Osteoblast (primary cell): ENCODE measurements at places on chromosomes 5 and 9.

DNA sequence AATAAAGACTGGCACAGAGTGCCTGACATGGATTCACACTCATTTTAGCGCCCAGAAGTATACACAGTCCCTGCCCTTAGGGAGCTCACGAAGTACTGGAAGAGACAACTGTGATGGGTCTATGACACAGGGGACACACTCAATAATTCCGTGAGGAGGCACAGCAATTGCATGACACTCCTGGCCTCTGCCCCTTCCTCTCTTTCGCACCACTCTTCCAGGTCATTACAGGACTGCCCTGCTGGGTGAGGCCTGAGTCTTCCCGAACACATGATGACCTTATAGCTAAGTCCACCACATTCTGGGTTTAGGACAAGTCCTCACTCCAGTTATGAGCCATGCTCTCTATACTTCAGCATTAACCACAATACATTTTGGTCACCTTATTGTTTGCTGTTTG lies 134.7 kb downstream of the GNA14 start:
- DNase-seq: no peak

DNA sequence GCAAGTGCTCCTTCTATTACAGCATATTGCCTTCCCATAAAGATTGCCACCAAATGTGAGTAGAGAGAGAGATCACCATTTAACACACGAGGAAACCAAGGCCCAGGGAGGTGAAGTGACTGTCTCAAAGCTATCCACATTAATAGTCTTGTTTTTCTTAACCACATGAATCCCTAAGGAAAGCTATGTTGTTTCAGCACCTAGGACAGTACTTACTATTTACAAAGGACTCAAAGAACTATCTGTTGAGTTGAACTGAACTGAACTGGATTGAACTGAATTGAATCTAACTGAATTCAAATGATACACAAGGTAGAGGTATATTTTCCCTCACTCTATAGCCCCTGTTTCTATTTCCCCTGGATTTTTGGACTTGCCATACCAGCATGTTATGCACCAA lies 430.4 kb downstream of the CAAP1 start:
- DNase-seq: no peak

GRCh38 chr9:95991326-95991725 lies 115.8 kb downstream of the ERCC6L2 start:
- DNase-seq: no peak

- no peak for DNase-seq
Observed at GRCh38 chr5:13674391-13674790, 270.1 kb downstream of the DNAH5 start.

GRCh38 chr5:96148376-96148775 lies 186.7 kb upstream of the ELL2 start:
- no peak for DNase-seq

GRCh38 chr5:167821151-167821550 lies 470.3 kb upstream of the WWC1 start:
- DNase-seq: peak; percentile 63

- no peak for DNase-seq
Observed at GRCh38 chr9:18061856-18062255, 412.1 kb upstream of the ADAMTSL1 start.

DNA sequence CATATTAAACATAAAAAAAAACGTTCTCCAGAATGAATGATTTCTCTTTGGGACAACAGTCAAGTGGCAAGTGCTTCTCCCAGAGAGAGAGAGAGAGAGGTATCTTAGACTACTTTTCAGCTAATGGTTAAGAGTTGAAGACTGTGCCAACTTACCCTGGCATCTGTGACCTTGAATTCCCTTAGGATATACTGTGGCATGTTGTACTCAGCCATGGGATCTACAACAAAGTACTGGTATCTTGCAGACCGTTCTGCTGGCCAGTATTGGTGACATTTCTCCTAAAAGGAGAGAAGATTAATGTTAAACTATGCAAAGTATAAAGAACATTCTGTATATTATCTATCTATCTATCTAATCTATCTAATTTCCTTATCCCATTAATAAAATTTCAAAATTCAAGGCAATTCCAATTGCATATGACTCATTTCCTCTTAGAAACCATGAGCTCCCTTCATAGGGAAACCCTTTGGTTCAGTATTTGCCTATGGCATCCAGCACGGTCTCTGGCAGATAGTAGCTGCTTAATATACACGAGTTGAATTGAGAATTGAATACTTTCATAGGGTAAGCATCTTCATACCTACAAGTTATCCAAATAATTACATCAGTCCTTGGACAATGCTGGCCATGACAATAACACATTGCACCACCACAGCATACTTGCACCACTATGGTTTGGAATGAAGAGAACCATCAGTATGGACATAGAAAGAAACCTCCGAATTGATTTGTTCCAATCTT lies 539.4 kb upstream of the DMAC1 start:
- no peak for DNase-seq

GRCh38 chr9:115553060-115553773 lies 435.3 kb upstream of the TNC start:
- DNase-seq: no peak

GRCh38 chr5:78162253-78162862 lies 132.1 kb downstream of the AP3B1 start:
- no peak for DNase-seq

- DNase-seq: no peak
Observed at GRCh38 chr5:123647066-123647465, 135.1 kb downstream of the CSNK1G3 start.

DNA sequence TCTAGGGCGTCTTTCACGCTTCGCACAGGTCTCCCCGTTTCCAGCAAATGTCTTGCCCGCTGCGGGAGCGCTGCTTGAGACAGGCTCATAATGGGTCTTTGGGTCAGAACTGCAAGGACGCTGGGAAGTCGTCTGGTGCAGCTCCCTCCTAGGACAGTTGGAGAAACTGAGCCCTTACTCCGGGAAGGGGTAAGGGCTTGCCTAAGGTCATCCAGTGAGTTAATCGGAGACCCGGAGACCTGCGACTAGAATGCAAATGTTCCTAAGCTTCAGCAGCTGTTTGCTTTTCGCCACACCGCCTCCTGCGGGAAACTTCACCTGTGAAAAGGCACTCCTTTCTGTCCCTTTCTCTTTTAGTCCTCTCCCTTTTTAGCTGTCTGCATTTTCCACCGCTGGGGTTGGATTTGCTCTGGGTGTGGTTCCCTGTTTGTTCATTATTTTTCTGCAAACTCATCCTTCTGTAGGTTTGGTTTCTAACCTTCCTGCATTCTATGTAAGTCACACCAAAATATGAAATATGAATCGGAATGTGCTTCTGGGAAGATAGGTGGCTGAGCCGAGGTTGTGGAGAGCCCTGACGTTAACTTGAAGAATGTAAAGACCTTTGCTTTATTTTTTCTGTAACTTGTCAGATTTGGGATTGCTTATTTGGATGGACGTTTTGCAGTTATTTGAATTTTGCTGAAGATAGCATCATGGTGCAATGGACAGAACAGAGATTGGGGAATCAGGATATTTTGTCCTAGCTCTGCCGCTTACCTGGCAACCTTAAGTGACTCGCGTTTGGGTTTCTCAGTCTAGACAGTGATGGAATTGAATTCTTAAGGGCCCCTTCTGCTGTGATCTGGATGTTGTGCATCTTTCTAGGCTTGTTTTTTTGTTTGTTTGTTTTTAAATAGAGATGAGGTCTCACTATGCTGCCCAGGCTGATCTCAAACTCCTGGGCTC lies 909 bp downstream of the SLC36A1 start:
- no peak for DNase-seq

- DNase-seq: no peak
Observed at GRCh38 chr5:39266442-39266841, 47.1 kb upstream of the FYB1 start.

- DNase-seq: peak; percentile 85
Observed at GRCh38 chr9:132673355-132673754, 3.1 kb downstream of the GTF3C4 start.

- no peak for DNase-seq
Observed at GRCh38 chr9:95719354-95719753, 156.1 kb upstream of the ERCC6L2 start.

DNA sequence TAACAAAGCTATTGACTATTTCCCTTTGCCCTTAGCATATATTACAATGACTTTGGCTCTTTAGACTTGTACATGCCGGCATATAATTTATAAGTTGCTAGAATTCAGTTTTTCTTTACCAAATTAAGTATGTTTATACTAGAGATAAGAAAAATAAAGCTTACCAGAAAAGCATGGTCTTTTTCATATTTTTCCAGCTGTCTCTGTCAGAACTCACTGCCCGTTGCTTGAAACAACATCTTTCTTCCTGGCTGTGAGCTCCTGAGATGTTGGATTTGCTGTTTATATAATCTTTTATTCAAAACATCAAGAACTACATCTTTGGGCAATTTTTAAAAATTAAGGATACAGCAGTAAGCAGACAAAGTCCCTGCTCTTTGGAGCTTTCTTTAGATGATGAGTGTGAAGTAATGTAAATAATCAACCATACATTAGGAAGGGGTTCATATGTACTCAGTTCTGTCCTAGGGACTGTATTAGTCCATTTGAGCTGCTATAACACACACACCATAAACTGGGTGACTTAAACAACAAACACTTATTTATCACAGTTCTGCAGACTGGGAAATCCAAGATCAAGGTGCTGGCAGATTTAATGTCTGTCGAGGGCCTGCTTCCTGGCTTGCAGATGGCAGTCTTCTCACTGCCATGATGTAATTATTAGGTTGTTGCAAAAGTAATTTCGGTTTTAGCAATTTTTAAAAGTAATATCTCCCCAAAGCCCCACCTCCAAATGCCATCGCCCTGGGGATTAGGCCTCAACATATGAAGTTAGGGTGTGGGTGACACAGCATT lies 45.4 kb upstream of the RANBP3L start:
- DNase-seq: no peak

DNA sequence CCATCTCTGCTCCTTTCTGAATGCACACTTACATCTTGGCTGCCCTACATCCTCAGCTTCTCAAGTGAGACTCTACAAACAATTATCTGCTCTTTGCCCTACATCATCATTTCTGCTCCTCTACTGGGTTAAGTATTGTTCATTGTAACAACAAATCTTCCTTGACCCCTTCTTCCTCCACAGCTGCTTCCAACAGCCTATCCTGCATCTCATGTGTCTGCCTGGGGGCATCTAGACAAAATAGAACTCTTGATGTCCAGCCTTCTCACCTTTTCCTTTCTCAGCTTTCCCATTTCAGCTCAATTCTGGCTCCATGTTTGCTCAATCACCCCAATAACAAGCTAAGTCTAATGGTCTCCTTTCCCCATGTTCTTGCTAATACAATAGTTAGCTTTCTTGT lies 509.8 kb downstream of the DIRAS2 start:
- DNase-seq: no peak

GRCh38 chr9:4689687-4690104 lies 10.3 kb downstream of the CDC37L1 start:
- DNase-seq: no peak

DNA sequence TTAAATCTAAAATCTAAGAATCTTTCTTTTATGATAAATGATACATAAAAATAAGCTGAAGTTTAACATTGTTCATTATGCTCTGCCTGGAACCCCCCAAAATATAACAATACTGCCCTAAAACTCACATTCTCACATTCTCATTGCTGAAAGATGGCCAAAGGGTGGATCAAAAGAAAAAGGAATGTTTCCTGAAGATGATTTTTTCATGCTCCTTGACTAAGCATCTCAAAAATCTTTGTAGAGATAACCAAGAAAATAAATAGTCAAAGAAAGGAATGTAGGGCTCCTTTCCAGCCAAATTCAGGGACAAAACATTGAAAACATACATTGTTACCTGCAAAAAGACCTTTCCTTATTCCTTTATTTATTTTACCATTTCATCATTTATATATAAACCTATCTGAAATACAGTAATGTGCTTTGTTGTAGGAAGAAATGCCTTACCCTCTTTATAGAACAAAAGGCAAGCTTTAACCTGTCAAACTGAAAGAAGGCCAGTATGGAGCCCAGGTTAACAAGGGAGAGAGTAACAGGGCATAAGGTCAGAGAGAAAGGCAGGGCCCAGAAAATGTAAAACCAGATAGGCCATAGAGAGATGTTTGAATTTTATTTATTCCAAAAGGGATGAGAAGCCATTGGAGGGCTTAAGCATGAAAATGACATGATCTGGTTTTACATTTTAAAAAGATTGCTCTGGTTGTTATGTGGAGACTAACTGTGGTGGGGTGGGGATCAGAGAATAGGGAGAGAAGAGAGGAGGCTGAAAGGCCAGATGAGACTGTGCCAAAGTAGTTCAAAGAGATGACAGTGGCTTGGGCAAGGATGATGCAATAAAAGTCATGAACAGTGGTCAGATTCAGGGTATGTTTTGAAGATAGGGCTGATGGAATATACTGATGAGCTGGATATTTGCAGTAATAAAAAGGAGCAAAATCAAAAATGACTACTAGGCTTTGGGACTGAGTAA lies 37.3 kb upstream of the CDK5RAP2 start:
- peak; percentile 61 for DNase-seq

DNA sequence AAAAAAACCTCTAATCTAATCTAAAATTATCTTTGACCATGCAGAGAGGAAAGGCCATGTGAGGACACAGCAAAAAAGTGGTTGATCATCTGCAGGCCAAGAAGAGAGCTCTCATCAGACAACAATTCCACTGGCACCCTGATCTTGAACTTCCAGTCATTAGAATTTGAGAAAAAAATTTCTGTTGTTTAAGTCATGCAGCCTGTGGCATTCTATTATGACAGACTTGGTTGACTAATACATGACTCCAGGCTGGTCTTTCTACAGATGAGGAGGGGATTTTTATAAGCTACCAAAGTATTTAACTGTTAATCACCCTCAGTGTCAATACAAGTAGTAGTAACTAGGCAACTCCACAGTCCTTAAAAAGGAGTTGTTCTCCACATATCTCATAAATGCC lies 358.5 kb upstream of the RGMB start:
- DNase-seq: peak; percentile 79

- no peak for DNase-seq
Observed at GRCh38 chr9:13939701-13940490, 374.0 kb downstream of the NFIB start.

DNA sequence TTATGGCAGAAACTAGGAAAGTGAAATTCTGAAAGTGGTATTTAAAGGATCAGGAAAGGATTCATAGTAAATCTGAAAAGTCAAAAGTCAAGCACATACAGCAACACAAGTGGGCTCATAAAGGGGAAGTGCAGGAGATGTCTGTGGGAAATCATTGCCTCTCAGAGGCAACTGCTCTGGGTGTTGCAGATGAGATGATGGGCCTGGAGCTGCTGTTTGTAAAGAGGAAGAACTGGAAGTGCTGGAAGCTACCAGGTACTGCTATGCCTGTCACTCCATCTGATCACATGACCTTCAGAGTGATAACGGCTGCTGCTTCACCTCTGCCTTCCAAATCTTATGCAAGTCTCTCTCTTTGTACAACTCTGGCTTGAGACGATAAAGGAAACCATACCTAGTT lies 55.9 kb downstream of the ADRB2 start:
- DNase-seq: no peak
